ENCODE measurements at places on chromosomes 5 and 9. TPM values are rescaled to one million over a fixed set of nuclear protein-coding genes. Genes with fewer than 3 reads are reported as not detected.
A peak's percentile ranks its signal among the peaks of the same experiment; 100 is the strongest.

The FLT4 gene
- 541 TPM for total RNA-seq

The POLK gene
- 19.3 TPM for total RNA-seq

The RAPGEF1 gene
- 226 TPM for total RNA-seq

The PAEP gene
- not detected for total RNA-seq

The TUT7 gene
- total RNA-seq, result 18.8 TPM

The LMX1B gene
- total RNA-seq, result 0.26 TPM

DNA sequence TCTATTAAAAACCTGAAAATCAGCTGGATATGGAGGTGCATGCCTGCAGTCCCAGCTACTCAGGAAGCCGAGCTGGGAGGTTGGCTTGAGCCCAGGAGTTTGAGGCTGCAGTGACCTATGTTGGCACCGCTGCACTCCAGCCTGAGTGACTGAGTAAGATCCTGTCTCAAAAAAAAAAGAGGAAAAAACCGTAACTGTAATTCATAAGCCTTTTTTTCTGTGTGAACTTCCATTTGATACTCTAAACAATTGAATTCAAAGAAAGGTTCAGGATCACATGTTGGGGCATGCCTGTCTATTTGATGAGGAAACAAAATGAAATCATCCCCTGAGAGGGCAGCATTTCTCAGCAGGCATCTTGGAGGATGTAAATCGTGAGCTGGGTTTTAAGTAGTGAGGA lies 38.8 kb downstream of the ITGA2 start:
- no peak for DNase-seq

DNA sequence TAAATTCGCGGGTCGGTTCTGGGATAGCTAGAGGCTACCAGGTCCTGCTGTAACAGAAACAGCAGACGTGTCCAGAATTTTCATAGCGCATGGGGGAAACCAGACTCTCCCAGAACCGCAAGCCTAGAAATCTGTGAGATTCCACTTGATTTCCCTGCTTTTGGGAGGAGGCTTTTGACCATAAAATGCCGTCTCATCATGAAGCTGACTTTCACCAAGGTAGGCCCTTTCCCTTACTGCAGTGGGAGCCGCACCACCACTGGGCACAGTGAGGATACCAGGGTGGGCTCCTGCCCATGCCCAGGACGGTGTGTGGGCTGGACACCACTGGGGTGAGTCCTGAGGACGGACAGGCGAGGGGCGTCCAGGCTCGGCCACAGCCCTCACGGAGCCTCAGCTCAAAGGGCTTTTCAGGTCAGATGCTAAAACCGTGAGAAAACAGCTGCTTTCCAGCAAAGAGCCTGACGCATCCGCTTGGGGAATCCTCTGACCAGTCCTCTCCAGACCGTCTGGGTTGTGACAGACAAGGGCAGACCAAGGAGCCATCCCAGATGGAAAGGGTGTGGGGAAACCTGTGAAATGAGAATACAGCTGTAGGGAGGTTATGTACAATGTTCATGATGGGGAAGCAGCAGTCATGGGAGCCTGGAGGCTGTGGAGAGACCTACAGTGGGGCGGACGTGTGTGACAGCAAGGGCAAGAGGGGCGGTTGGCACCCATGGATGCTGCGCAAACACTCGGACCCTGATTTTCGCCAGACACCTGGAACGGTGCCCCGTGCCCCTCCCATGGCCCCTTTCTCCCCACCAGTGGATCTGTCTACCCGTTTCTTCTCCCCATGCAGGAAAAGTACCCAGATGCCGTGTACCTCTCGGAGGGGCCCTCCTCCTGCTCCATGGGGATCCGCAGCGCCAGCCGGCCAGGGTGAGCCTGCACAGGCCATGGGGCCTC lies 59.2 kb downstream of the IPPK start:
- DNase-seq, result no peak

DNA sequence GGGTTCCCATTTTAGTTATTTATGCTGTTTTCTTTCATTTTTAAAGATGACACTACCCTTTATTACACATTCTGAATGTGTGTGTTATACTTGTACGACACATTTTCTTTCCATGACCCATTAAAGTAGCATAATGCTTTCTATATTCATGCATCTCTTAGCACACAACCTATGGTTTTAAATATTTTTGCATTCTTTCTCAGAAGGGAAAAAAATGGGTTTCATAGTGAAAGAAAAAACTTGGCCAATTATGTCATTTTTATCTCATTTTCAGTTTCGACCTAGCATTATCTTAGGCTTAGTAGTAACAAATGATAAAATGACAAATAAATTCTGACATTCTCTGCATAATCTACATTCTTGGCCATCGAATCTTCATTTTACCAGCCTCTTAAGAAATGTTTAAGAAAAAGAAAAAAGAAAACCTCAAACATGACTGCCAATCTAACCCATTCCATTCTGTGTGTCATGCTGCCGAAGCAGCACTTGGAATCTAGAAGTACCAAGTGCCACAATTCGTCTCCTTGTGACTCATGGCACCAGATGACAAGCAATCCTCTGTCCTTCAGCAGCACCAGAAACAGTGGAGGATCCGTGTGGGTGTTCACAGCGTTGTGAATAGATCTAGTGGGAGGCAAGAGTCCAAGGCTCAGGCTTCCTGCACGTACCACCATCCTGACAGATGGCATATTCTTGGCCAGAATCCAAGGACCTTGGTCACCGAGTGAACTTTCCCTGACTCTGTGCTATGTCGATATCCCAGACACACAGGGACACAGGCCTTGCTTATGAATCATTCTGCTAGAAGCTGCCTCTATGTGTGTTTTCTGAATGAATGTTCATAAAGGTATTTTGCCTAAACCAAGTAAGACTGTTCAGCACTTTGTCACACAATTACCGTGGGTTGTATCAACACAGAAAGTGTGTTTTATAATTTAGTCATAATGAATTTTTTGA lies 502.7 kb downstream of the NR2F1-AS1 start:
- DNase-seq, result no peak

- no peak for DNase-seq
Observed at GRCh38 chr9:127555840-127556820, 55.9 kb upstream of the STXBP1 start.

- DNase-seq, result no peak
Observed at GRCh38 chr9:27043176-27043575, 37.7 kb upstream of the LRRC19 start.

- DNase-seq, result peak; percentile 61
Observed at GRCh38 chr5:145681686-145682085, 153.5 kb downstream of the PRELID2 start.

- DNase-seq, result no peak
Observed at GRCh38 chr5:1918488-1919208, 35.9 kb upstream of the IRX4 start.

- no peak for DNase-seq
Observed at GRCh38 chr5:67983251-67984110, 232.1 kb upstream of the PIK3R1 start.

GRCh38 chr5:56052735-56053134 lies 58.0 kb upstream of the IL6ST start:
- no peak for DNase-seq

DNA sequence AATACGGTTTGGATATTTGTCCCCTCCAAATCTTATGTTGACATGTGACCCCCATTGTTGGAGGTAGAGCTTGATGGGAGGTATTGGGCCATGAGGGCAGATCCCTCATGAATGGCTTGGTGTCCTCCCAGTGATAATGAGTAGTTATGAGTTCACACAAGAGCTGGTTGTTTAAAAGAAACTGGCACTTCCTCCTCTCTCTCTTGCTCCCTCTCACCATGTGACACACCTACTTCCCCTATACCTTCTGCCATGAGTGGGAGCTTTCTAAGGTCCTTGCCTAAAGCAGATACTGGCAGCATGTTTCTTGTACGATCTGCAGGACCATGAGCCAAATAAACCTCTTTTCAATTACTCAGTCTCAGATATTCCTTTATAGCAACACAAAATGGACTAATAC lies 132.0 kb downstream of the PIK3R1 start:
- no peak for DNase-seq

- DNase-seq, result no peak
Observed at GRCh38 chr5:154962494-154962893, 21.6 kb downstream of the MRPL22 start.

GRCh38 chr9:136562746-136563495 lies 17.1 kb upstream of the NOTCH1 start:
- DNase-seq, result no peak

DNA sequence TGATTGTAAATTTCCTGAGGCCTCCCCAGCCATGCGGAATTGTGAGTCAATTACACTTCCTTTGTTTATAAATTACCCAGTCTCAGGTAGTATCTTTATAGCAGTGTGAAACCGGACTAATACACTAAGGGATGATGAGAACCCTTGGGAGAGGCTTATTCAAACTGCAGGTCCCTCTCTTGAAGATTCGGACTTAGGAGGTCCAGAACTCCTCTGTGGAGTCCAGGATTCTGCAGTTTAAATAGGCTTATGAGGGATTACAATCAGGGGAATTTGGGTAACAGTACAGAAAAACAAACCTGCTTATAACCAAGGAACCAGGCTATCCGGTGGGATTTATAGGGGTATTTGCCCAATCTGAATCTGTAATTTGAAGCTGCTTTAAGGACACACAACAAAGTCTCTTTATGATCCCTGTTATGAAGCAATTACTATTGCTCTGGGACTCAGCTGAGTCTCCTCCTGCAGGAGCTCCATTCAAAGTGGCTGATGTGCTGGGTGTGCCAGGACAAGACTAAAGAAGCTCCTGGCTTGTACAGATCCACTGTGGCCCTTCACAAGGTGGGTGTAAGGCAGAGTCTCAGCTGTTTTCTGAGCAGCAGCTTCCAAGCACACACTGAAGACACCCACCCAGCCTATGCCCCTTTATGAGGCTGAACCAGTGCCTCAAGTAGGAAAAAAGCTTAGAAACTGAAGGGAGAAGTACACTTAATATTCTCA lies 41.8 kb upstream of the LHFPL2 start:
- no peak for DNase-seq

- DNase-seq, result no peak
Observed at GRCh38 chr9:98568234-98568908, 140.4 kb downstream of the GABBR2 start.

DNA sequence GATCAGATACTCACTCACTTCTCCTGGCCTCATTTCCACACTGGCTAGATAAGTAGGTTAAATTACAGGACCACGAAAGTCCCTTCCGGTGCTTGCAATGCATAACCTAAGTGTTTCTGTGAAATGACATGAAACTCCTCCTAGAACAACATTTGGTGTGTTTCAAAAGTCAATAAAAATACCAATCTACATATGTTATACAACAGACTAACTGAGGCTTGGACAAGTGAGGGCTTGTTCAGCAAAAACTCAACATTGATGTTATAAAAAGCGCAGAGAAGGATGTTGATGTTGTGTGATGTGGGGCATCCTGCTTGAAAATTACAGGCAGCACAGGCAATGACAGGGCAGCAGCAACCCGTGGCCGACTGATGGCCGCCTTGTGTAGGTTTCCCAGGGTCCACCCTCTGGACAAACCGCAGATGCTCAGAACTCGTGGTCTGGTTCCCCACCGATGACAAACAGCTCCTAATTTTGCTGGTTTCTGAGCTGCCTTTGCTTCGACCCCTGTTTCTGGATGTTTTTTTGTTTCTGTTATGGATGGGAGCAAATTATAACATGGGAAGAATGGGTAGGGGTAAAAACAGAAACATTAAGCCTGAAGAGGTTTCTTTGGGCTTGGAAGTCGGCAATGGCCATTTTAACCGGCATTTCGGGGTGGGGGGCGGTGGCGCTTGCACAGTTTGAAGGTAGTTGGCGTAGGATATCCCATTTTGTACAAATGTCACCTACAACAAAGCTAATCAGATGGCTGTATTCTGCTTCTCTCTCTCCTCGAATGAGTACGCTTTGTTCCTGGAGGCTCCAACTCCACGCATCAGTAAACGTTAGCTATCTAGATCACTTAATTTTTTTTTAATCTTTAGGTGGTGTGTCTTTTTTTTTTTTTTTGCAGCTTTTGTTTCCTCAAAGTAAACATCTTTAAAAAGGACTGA lies 116.1 kb downstream of the PDZD2 start:
- DNase-seq, result no peak

GRCh38 chr9:4596165-4596922 lies 65.8 kb upstream of the PLPP6 start:
- peak; percentile 16 for DNase-seq

DNA sequence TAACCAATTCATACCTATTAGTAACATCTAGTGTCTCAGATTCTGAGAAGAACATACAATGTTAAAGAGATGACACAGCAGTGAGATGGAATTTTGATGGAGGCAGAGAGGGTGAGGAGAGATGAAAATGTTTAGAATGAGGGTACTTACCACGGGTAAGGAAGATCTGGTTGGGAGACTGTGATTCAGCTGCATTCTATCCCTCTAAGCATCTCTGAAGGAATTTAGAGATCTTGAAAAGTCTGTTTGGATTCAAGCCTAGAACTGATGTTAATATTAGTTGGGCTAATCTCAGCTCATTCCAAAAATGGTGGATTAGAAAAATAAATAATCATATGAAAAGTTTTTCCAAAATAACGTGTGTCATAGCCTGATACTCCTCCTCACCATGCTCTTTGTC lies 191.5 kb upstream of the CLINT1 start:
- DNase-seq, result no peak

- DNase-seq, result no peak
Observed at GRCh38 chr5:103866169-103866568, 303.6 kb upstream of the NUDT12 start.

DNA sequence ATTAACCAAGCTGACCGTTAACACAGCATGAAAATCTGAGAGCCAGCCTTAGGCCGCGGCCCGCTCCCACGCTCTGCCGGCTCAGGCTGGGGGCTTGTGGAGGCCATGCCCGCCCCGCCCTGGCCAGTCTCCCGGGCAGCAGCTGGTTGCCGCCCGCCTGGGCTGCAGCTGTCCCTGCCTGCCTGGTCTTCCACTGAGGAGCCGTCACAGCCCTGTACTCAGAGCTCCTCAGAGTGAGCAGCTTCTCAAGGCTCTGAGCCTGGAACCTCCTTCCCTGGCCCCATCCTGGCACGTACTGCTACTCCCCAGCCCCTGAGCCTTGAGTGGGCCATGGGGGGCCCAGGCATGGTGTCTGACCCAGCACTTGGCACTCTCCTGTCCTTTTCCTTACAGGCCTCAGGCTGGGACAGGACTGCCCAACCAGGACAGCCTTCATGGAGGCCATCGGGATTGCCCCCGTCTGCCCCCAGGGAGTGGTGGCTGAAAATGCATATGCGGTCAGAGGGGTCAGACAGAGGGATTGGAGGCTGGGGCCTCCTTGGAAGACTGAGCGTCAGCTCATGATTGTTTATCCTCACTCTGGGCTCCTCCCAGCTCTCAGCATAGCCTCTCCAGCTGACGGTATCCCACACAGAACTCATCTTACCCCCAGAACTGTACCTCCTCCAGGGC lies 11.9 kb downstream of the FGFR4 start:
- DNase-seq, result no peak

GRCh38 chr5:94613583-94613982 lies 4.8 kb downstream of the KIAA0825 start:
- peak; percentile 19 for DNase-seq

DNA sequence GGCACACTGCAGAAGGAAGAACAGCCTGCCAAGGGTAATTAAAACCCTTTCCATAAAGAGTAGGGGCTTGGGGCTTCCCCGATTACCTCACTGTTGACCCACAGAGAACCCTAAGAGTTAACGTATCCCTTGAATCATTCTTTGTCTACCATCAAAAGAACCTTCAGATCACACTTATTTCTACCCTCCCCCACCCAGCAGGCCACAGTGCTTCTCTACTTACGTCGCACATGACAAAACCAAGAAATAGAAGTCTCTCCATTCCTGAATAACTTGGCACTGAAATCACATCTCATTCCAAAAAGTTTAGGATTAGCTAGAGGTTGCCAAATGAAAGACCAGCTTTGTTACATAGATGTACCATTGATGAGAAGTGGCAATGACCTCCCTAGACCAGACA lies 268.7 kb upstream of the GAS1 start:
- DNase-seq, result no peak

GRCh38 chr5:21070858-21071257 lies 1082.9 kb upstream of the CDH18 start:
- no peak for DNase-seq

Data from endothelial cell (in vitro differentiated cells).